ENCODE measurements at places on chromosomes 13 and 19. TPM values are rescaled to one million over a fixed set of nuclear protein-coding genes. Genes with fewer than 3 reads are reported as not detected.

The PLPPR3 gene
- total RNA-seq, result not detected

The LRRC8E gene
- 1.8 TPM for total RNA-seq

The C5AR2 gene
- total RNA-seq, result 13.9 TPM

GRCh38 chr19:55347442-55348009, 7.0 kb downstream of the COX6B2 start:
- no peak for DNase-seq

DNA sequence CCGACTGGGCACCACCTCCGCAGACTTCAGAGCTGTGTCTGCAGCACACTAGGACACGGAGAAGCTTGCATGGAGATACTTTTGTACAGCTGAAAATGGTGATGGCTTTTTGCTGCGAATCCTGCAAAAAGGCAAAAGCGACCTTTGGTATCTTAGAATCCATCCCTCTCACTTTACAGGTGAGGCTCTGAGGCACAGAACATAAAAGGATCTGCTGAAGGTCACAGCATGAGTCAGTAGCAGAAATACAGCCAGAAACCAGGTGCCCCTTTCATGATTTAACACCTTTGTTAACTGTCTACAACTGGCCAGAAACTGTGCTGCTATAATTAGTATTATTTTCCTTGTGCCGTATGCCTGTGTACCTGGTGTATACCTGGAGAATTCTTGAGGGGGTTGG, 48.3 kb downstream of the EFNB2 start:
- DNase-seq, result no peak

DNA sequence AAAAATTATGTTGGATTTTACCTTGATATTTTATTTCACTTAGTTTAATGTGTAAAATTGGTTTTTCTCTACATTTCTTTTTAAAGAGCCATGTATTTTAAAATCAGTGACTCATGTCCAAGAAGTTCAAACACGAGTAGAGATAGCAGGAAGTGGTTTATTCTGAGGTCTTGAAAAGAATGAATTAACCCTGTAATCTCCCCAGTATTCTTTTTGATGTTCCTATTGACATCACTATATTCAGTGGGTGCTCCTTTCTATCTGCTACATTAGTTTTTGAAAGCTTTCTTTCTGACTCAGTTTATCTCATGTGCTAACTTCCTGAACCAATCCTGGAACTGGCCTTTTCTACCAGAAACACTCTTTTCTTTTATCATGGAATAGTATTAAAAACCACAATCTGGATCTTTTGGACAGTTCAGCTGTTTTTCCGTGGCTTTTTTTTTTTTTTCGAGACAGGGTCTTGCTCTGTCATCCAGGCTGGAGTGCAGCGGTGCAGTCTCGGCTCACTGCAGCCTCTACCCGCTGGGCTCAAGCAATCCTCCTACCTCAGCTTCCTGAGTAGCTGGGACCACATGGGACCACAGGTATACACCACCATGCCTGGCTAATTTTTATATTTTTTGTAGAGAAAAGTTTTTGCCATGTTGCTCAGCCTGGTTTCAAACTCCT, 114.9 kb downstream of the PCCA start:
- DNase-seq, result no peak

DNA sequence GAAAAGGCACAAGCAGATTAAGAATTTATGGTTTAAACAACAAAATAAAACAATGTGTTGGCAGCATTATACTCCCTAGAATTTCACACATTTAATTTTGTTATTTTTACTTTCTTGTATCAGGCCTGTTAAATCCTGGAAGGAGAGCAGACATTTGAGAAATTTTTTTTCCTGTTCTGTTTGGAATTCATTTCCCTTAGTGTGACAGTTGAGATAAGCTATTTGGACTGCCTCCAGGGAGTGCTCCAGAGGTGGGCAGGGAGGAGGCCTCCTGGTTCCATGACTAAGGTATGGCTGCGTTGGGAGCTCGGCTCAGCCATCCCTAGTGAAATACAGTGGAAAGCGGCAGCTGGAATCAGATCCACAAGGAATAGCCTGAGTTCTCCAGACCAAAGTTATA, 185.7 kb downstream of the KCNRG start:
- no peak for DNase-seq

- DNase-seq, result no peak
Observed at GRCh38 chr13:21846605-21847004, 175.7 kb downstream of the FGF9 start.

DNA sequence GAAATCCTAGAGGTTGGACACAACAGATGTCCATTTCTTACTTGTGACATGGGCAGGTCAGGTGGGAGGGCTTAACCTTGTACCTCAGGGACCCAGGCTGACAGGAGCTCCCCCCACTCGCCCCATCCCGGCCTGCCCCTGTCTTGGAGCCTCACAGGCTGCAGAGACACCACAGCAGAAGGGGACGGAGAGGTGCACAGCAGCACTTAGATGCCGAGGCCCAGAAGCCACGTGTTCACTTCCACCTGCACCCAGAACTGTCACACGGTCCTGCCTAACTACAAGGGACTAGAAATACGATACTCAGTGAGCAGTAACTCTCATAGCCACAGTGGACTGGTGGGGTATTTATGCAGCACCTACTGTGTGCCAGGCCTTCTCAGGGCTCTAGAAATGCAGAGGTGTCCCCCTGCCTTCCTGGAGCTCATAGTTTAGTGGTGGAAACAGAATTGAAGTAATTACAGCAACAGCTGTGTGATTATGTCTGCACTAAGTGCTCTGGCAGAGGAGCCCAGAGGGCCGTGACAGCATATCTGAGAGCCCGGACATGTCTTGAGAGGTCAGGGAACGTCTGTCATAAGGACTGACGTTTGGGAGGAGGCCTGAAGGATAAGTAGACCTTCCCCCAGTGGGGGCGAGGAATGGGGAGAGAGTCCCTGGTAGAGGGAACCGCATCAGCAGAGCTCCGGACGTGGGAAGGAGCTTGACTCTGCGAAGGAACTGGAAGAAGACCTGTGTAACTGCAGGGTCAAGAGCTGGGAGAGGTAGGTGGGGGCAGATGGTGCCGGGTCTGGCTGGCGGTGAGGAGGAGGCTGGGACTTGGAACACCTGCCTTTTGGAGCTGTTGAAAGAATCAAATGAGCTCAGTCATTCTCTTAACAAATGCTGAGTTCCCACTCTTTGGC, 130.0 kb downstream of the SIPA1L3 start:
- DNase-seq, result no peak

GRCh38 chr19:45767881-45768654, 984 bp downstream of the SIX5 start:
- DNase-seq, result no peak

DNA sequence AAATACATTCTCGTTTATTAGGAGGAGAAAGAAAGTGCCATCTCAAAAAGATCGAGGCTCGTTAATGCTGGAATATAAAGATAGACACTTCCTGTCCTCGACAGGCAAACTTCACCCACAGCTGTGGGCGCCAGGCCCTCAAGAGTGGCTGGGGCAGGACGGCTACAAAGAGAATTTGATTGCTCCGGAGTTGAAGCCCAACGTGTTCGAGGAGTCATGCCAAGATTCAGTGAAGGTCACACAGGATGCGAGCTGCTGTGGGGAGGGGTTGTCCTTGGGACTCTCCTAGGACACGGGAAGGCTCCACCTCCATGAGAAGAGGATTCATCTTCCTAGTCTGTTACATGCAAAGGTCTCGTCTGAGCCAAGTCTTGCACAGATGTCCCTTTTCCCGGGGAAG, 16.3 kb upstream of the PTPRS start:
- DNase-seq, result no peak

DNA sequence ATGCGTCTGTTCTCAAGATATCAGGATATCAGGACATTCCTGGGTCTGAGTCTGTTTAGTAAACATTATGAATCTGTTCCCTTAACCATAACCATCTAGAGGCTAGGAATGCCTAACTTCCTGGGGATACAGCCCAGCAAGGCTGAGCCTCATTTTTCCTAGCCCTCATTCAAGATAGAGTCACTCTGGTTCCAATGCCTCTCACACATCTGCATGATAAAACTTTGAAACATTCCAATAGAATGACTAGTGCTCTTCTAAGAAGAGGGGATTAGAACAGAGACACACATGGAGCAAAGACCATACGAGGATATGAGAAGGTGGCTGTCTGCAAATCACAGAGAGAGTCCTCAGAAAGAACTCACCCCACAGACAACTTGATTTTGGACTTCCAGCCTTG, 20.6 kb upstream of the CABP5 start:
- no peak for DNase-seq

DNA sequence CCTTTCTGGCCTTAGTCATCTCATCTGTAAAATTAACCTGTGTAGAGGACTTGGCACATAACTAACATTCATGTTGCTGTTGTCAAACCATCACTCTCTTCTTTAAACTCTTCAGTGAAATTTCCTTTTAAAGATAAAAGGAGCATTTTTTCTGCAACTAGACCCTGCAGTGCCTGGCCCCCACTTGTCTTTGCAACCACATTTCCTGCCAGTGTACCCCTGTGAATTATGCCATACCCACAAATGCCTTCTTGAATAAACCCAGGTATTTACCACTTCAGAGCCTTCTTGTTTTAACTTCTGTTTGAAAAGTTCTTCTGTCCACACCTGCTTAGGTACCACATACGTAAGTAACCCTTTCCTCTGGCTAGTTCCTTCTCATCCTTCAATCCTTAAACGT, 118.8 kb downstream of the CDK8 start:
- DNase-seq, result no peak
